AG20443 (cell line): ENCODE measurements at places on chromosomes 3 and 15.

DNA sequence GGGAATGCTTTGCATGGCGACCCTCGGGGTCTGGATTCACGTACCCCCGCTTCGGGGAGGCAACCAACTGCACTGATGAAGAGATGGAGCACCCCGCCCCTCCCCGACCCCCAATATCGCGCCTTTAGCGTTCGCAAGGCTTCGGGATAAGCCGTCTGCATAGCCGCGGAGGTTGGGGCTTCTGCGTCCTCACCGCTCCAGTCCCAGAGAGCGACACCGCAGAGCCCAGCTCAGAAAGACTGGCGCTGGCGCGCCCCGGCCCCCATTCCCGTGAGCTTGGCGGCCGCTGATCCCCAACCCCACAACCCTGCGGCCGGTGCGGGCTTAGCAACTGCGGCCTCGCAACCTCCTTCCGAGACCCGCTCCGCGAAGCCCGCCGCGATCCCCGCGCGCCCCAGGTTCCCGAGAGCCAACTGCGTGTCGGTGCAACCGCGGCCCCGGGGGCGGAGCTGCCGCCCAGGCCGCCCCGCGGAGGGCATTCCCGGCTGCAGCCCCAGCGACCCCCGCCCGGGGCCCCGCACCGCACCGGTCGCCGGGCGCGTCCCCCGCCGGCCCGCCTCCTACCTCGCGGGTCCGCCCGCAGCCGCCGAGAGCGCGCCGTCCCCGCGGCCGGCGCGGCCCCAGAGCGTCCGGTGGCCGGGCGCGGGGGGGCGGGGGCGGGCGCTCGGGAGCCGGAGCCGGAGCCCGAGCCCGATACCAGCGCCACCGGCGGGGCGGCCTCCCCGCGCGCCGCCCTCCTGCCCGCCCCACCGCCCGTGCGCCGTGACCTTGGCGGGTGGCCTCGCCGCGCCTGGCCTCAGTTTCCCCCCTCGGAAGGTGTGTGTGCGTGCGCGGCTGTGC lies 79.5 kb downstream of the IQSEC1 start:
- peak; percentile 69 for DNase-seq

GRCh38 chr15:84846269-84846668 lies 29.1 kb downstream of the ALPK3 start:
- DNase-seq = no peak

DNA sequence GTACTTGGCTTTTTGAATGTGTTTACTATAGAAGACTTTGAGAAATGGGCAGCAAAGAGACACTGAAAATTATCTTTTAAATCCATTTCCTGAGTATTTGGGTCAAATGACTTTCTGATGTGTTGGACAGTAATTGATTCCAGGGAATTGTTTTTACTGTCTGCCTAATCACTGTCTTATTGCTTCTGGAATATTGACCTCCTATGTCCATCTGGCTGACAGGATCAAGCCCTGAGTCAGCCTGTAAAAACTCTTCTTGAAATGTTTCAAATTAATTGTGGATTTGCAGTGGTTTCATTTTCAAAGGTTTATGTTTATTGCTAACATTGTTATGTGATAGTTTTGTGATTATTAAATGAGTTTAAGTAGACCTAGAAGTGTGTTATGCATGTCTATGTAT lies 50.6 kb upstream of the MLF1 start:
- DNase-seq = peak; percentile 13

GRCh38 chr3:107540857-107541256 lies 18.1 kb downstream of the BBX start:
- DNase-seq = no peak

GRCh38 chr3:60752809-60753208 lies 498.4 kb downstream of the FHIT start:
- peak; percentile 46 for DNase-seq
